ENCODE measurements at places on chromosomes 2 and 18.
A peak's percentile ranks its signal among the peaks of the same experiment; 100 is the strongest.

DNA sequence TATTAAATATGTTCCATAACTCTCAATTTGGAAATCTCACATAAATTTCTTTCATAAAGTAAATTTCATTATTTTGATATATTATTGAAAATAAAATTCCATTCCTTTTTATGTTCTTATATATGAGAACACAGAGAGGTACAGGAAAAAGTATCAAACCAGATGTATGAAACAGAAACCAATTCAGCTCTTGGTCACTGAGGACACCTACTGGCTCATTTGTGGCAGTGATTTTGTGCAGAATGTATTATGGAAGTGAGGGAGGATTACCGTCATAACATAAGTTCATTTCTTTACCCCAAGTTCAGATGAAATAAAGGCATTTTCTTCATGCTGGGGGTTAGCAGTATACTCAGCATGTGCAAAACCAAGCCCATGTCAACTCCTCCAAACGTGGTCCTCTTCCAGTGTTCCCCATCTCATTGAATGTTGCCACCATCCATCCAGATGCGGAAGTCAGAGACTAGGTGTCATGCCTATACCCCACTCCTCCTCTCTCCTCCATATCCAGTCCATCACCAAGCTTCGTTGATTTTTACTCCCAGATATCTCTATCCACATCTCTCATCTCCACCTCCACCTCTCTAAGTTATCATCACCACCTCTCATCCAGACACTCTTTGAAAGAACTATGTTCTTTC is 41.7 kb upstream of the MALL start:
- DNase-seq = peak; percentile 13

DNA sequence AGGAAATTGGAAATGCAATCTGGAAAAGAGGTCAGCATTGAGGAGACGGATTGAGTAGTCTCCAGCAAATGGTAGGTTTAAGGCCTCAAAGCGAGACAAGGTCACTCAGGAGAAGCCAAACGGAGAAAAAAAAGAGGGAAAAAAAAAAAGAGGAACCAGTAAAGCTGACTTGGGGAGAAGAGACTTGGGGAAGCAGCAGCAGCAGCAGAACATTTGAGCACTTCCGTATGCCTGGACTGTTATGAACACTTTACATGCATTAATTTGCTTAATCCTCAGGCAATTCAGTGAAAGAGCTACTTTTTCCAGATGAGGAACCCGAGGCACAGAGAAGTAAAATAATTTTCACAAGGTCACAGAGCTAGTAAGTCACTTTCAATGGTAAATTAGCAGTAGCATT is 81.3 kb downstream of the OSBPL6 start:
- DNase-seq = no peak

DNA sequence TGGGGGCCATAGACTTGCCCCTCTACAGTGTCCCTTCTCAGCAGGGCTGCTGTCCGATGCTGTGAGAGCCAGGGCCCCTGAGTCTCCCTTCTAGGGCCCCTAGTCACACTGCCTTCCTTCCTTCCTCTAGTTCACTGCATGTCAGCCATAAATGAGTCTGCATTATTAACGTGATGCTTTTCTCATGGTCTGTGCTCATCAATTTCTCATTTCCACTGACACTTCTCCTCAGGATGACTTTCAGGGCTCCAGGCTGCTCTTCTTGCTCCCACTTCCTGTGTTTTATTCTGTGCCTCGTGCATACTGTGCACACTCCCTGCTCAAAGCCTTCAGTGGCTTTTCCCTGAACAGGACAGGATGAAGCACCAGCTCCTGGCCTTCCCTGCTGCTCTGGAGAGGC is 146.5 kb downstream of the FAM210A start:
- no peak for DNase-seq

DNA sequence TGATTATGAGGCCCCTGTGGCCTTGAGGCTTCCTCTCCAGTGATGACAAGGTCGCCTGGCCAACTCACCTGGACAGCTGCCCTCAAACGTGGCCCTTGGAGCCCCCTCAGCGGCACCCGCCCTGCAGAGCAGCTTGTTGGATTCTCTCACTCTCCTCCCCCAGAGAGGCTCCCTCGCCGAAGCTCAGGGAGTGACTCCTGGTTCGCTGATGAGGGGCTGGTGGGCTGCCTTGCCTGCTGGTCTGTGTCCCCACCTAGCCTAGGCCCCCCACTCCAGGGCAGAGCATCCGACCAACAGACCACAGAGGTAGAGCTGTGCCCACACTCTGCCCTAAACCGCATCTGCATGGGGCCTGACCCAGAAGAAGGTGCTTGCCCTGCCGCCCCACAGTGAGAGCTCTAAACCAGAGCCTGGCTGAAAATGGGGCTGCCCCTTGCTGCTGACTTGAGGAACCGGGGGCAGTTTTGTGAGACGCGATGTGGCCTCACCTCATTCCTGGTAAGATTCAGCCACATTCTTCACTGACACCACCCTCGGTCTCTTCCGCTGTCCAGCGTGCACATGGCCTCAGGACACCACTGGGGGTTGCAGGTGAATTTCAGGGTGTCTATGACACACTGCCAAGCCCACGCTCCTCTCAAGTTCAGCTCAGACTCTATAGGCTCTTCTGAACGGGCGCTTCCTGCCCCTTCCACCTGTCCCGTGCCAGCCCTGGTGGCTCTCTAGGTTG is 131.6 kb downstream of the CABLES1 start:
- DNase-seq = no peak

DNA sequence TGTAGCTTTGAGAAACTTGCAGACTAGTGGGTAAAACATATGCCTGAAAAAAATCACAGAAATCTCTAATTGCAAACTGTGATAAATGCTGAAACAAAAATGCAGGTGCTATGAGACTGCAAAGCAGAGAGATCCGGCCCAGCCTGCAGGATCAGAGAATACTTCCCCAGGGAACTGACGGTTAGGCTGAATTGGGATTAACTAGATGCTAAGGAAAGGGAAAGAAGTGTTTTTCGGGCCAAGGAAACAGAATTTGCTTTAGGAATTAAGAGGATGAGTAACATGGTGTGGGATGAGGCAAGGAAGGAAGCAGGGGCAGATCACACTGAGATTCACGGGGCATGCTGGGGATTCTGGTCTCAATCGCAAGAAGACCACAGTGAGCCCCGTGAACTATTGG is 71.5 kb downstream of the OSBPL6 start:
- DNase-seq = no peak

Data from activated T-cell treated with anti-CD3 and anti-CD28 coated beads for 24 hours (primary cell).